ENCODE measurements at places on chromosomes 2 and 18.

DNA sequence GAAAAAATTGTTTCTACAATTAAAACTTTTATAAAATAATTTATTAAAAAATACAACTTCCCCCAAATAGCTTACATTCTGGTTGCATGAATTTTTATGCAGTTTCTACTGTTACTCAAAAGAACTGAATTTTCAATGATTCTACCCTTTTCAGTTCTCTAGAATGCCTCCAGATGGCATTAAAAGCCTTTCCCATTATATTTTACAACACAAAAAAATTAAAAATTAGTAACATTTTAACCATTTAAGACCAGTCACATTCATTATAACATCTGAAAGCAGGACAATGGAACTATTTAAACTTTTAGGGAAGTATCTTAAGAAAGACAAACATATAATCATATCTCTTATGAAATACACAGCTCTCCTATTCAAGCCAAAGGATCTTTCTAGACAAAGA, 236.0 kb upstream of the REV1 start:
- DNase-seq: no peak

GRCh38 chr2:186726938-186727337, 33.1 kb downstream of the FAM171B start:
- DNase-seq: no peak

DNA sequence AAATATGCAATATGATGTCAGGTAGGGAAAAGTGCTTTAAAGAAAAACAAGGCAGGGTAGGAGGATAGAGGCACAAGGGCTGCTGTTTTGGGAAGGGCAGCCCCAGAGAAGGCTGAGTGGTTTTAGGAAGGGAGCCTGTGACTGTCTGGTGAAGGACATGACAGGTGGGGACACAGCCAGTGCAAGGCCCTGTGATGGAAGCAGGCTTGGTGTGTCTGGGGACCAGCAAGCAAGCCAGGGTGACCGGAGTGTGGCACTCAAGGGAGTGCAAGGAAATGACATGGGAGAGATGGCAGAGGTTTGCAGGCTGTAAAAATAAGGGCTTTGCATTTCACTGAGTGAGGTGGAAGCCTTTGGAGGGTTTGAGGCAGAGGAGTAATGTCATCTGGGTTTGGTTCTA, 62.0 kb downstream of the LTBP1 start:
- no peak for DNase-seq

DNA sequence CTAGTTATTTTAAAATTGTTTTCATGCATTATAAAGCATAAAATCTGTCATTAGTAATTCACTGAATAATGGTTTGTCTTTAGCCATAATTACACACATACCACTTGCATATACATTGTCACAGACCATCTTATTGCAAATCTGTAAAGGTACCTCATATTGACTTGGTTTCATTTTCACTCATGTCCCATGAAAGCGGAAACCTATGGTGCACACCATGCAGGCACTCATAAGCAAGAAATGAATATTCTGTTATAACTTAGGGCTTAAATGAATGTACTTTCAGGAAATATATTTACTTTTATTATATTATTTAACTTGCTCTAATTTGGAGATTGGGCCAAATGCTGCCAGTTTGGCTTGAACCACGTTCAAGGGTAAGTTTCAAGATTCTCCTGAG, 29.2 kb upstream of the STK17B start:
- DNase-seq: no peak

DNA sequence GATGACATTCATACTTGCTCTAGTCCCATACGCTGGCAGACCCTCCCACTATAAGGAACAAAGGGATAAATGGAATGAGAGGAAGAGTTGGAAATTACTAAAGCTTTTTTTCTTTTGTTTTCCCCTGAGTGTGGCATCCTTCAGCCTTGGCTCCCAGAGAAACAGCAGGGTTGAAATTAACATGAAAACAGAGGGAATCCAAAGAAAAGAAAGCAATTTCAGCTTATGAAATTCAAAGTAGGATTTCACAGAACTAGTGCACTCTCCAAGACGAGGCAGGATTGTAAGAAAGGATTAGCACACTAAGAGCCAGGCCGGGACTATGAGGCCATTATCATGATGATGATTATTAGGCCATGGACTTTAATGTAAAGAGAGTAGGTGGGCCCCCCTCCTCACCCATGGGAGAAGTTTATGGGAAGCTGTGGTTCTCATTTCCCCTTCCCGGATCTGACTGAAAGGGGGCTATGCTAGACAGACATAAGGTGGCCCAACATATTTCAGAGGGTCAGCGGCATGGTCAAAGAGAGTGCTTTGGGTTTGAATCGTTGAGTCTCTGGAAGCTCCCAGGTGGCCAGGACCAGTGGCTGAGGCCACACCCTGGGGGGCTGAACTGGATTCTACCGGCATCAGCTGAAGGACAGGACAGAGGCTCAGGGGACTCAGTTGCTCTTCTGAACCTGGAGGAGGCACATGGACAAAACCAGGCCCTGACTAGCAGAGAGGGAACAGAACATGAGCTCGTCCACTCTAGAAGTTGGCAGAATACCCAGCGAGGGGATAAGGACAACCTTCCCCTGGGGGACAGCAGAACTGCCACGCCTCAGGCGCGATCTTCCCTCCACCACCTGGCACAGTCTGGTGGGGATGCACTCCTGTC, 100.1 kb upstream of the ARL4C start:
- DNase-seq: no peak

DNA sequence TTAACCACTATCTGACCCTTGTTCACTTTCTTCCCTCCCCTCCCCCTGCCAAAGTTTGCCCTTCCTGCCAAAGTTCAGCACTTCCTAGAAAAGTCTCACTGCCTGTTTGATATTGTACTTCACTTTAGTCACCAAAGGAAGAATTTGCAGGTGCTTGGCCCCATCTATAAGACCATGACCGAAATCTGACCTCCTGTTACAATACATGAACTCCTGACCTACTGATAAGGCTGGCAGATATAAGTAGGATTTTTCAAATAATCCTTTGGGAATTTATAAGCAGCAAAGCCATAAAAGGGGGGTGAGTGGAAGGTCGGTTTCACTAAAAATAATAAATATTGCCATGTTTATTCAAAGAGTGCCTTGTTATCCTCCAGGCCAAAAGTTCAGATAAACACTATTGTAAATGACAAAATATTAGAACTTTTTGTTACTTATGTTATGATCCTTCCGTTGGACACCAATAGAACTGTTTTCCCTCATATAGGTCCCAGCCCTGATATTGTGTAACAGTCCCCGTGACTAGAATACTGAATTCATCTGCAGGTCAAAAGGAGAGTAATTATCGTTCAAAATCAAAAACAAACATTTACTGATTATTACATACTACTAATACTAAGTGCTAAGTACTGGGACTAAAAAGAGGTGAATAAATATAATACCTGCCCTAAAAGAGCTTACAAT, 277.6 kb downstream of the EXOC6B start:
- peak; percentile 27 for DNase-seq

DNA sequence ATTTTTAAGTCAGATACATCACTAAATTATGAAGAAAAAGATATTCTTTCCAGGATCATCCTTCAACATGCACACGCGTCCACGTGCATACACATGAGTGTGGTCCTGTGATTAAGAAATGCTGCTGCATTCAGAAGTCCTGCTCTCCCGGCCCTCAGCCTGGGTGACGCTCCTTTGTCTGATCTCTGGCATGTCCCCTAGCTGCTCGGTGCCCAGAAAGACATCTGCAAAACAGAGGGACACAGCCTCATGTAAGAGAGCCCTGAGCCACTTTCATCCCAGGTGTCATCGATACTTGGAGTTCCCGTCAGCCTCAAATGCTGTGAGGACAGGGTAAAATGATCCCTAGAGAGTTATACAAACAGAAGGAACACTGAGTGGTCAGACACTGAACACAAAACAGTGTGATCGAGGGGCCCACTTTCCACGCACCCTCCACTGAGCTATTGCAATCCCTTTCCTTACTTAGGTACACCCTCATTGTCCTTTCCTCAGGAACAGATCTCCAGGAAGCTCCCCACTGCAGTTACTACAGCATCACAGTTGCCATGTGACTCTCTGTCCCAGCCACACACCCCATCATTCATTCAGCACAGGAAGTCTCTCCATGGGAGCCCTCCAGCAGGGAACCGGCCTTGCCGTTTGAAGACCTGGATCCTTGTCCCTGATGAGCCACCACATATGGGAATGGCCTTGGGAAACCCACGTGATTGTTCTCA, 32.1 kb downstream of the CRACDL start:
- no peak for DNase-seq

DNA sequence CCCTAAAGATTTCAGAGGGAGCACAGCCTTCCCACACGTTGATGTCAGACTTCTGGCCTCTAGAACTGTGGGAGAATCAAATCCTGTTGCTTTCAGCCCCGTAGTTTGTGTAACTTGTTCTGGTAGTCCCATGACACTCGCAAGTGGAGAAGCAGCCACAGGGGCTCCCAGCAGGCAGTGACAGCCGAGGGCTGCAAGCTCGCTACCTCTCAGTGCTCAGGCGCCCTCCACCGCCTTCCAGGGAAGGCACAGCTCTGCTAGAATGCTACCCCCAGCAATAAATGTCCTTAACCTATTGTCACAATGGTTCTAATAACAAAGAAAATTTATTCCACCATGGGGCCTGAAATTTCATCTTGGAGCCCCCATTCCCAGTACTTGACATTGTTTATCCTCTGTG, 143.1 kb upstream of the ZNF236 start:
- DNase-seq: peak; percentile 28

DNA sequence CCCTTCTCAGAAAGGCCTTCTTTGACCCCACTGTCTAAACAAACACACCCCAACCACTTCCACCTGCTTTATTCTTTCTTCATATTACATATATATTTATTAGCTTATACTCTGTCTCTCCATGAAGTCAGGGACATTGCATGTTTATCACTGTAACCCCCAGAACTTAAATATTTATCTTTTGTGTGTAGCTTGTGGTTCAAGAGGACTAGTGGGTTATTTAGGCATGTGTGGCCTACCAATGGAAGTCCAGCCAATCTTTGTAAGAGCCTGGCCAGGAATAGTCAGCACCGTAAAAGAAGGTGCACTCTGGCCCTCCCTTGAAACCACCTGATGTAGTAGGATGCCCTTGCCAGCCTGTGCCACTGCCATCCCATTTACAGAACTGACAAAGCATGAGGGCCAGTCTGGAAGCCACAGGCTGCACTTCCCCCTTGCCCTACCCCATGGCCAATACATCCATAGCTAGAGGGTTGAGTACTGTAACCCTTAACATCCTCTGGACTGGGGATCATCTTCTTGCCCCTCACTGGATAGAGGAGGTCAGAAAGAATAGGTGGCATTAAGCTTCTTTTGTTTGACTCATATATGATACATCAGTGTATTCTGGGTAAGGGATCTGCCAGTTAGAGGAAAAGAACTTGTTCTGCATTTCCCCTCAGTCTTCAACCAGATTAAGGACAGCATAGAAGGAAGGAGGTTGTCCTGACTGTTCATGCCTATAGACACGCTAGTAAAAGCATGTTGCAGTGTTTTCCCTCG, 4.9 kb downstream of the NEMP2 start:
- no peak for DNase-seq

GRCh38 chr2:27049422-27050280, 1.8 kb upstream of the AGBL5 start:
- DNase-seq: peak; percentile 54

GRCh38 chr2:85132397-85132796, 795 bp upstream of the TCF7L1 start:
- DNase-seq: peak; percentile 37

GRCh38 chr18:64099244-64099643, 49.6 kb downstream of the LINC00305 start:
- DNase-seq: no peak

DNA sequence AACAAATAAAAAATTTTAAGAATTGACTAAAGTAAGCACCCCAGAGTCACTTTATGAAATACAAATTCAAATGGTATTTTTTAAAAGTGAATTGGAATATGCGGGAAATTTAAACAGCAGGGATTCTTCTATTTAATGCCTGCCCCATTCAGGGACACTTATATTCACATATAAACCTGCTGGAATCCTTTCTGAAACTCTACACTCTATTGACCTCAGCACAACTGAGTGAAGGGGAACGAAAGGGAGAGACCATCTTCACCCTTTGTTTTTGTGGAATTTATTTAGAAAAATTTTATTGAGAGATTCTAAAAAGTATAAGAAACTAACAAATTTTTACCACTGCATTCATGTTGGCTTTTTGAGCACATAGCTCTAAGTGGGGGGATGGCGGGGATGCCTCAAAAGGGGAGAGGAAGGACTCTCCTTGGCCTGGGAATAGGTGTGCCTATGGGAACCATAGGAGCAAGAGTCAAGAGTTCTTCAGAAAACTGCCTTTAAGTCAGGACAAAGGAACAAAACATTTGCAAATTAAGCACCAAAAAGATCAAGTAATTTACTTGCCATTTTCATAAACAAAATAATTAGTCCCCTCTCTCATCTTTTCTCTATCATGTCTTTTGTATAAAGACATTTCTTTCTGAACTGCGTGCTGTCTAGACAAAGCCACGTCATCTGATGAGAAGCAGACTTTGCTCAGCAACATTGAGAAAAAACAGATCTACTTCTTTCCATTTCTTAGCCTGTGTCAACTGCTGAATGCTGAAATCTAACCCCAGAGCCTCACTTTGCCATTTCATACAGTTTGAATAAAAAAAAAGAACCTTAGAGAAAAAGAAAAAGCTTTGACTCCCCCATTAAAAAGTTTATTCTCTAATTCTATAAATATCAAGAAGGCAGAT, 21.6 kb upstream of the FLACC1 start:
- DNase-seq: no peak

DNA sequence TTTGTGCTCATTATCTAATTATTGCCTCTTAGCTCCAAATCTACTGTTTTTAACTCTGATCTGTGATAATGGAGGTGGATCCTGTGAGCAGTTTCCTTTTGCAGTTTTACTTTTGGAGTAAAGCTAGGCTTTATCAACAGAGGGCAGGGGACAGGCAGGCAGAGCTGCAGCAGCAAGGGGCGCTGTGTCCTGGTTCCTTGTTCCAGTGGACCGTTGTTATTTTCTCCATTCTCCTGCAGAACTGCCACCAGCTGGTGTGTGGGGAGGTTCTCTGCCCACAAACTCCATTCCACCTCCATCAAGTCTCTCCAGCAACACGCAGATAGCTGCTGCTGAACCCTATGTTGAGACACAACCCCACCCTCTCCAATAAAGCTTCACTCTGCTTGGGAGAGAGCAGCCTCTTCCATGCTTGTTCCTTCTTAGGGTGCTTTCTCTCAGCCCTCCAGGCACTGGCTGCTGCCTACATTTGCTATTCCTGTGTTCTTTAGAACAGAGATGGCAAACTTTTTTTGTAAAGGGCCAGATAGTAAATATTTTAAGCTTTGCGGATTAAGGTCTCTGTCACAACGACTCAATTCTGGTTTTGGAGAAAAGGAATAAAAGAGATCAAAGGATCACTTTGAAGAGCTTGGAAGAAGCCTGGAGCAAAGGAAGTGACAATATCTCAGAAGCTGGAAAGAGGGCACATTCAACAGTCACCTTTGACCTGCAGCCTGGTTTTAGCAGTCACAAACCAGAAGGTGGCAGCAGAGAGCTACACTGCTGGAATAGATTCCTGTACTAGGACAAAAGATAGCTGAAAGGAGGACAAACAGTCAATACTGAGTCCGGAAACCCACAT, 208.8 kb downstream of the CCDC178 start:
- peak; percentile 3 for DNase-seq

DNA sequence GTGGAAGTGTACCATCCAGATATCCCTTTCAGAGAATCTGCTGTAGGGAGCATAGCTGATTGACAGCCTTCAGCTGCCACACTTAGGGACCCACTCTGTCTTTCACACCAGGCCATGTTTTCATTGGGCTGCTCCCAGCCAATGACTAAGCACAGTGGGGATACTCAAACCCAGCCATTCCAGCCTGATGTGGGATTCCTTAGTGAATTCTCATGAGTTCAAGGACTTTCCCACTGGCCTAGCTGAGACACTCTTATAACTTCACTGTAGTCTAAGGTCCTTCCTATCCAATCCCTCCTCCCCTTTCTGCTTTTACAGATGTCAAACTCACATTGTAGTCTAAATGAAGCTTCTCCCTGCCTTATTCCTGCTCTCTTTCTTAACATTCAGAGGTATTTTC, 201.2 kb downstream of the PIK3C3 start:
- no peak for DNase-seq
